ENCODE measurements at places on chromosomes 1 and 21.

DNA sequence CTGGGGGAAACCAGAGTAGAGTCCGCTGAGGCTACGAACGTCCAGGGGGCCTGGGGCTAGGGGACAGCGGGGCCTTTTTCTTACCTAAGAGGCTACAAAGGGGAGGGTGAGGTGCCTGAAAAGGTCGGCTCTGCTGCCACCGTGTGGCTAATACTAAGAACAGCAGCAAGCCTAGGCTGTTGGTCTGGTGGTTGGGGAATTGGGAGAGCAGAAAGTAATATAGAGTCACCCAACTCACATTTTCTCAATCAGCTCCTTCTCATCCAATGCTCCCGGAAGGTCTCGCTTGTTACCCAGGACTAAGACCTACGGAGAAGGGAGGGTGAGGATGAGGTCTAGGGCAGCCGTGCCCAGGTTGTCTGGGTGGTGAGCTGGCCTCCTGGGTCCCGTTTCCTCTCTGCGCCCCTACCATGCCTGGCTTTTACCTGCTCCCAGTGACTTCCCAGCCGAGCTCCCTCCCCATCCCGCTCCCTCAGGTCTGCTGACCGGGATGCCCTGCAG, 9.3 kb downstream of the ARL8A start:
- no peak overlapping the region for H3K4me3 ChIP-seq
- H3K27ac ChIP-seq, result no peak overlapping the region
- peaks cover 18% of the 10 kb centered on the region for H3K36me3 ChIP-seq
- H3K4me1 ChIP-seq, result no peaks in the 10 kb centered on the region

DNA sequence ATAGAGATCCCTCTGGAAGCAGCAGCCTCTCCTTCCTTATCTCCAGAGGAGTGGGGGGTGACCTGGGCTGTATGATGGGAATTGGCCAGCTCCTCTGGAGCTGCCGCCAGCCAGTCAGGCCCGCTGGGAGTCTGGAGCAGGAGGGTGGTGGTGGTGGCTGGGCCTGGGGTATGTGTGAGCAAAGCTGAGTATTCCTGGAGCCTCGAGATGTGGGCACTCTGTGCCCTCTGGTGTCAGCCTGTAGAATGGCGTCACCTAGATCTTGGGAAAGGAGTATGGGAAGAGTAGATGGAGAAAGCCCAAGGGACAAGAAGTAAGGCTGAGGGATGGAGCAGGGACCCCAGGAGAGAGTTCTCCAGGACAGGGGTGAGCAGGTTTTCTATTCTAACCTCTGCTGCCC, 16.0 kb downstream of the VANGL2 start:
- H3K27me3 ChIP-seq, result no peaks in the 10 kb centered on the region
- no peak overlapping the region for H3K4me3 ChIP-seq
- no peak overlapping the region for H3K27ac ChIP-seq
- DNase-seq, result no peak
- H3K36me3 ChIP-seq, result no peaks in the 10 kb centered on the region
- no peaks in the 10 kb centered on the region for H3K4me1 ChIP-seq

DNA sequence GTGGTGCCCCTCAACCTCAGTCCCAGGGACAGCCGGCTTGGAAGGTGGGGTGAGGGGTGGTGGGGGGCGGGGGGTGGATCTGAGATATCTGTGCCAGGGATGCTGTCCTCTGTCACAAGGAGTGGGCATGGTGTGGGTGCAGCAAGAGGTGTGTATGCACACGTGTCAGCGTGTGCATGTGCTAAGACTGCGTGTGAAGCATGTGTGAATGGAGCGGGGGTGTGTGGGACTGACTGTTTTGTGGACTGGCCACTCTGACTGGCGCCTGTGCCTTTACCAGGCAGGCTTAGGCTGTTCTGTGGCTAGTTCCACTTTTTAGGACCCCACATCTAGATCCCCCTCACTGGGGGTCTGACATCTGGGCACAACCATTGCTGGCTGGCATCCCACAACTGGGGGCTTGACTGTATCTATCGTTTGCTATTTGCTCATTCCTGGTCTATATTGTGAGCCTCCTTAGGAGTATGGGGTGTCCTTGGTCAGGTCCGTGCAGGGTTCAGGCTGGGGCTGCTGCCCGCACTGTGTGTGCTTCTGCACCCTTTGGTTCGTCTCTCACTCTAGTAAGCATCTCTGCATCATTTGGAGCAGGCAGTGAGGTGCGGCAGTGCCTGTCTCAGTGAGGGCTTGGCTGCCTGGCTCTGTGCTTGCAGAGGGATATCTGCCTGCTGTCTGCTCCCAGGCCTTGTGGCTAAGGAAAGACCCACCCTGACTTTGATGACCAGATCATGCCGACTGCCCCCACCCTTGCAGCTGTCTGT, 1.9 kb downstream of the AMPD2 start:
- H3K27ac ChIP-seq, result peak overlapping the region; percentile 91
- DNase-seq, result no peak
- no peaks in the 10 kb centered on the region for H3K27me3 ChIP-seq

DNA sequence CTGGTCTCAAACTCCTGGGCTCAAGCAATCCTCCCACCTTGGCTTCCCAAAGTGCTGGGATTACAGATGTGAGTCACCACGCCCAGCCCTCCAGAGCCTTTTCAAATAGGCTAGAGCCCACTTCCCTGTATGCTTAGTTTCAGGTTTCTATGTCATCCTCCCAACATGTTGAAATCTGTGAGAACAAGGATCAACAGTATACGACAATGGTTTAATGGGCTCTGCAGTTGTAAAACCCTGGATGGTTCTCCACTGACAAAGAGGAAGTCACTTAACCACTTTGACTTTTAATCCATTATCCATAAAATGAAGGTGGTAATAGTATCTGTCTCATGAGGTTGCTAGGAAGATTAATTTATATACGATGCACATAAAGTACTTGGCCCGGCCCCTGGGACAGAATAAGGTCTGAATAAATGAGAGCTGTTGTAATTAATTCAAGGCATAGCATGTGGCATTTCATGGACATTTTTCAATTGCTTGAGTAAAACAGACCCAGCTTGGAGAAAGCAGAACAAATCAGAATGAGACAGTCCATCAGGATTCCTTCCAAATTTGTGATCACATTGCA, 113.9 kb upstream of the ZNF648 start:
- no peak overlapping the region for H3K4me3 ChIP-seq
- no peaks in the 10 kb centered on the region for H3K27me3 ChIP-seq
- no peaks in the 10 kb centered on the region for H3K4me1 ChIP-seq
- no peaks in the 10 kb centered on the region for H3K36me3 ChIP-seq
- no peak overlapping the region for H3K27ac ChIP-seq

GRCh38 chr1:18581420-18581880, 49.2 kb upstream of the PAX7 start:
- H3K36me3 ChIP-seq, result no peaks in the 10 kb centered on the region
- no peaks in the 10 kb centered on the region for H3K4me1 ChIP-seq
- no peak overlapping the region for H3K27ac ChIP-seq

DNA sequence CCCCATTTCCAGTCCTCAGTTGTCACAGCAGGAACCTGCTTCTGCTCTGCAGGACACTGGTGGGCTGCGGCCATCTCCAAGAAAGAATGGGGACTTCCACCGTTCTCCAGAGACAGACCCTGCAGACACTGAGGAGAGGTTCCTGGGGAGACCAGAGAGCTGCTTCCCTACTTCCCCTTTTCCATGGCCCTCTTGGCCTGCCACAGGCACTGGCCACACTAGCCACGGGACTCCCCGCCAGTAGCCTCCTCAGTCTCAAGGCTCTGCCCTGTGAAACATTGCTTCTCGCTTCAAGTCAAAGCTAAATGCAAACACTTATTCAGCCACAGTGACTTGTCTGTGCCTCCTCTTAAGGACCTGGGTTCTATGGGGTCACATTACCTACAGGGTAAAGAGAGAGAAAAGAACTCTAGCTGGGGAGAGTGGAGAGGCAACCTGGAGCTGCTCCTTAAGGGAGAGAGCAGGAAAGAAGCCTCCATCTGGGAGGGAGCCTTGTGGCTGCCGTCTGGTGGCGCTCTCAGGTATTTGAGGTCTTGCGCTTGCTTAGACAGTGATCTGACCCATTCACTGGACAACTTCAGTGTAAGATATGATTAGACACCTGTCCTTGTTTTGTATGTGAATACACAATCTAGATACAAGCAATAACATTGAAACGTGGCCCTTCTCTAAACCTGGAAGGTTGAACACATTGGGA, 5.4 kb upstream of the SLAMF8 start:
- no peak overlapping the region for H3K4me3 ChIP-seq
- no peak overlapping the region for H3K27ac ChIP-seq
- DNase-seq, result no peak
- no peaks in the 10 kb centered on the region for H3K36me3 ChIP-seq

GRCh38 chr1:211326528-211327345, at the start of gene TRAF5:
TRAF5 (plus strand) TSS chr1:211326833; CDS start chr1:211353240, 26,407 bp downstream.
- H3K27ac ChIP-seq, result peak within 1 kb of the TSS; percentile 82
- H3K4me3 ChIP-seq, result peak within 1 kb of the TSS; percentile 79
- peaks cover 46% of the 10 kb centered on the region for H3K4me1 ChIP-seq

- peak; percentile 62 for DNase-seq
- no peak overlapping the region for H3K4me3 ChIP-seq
- no peak overlapping the region for H3K27ac ChIP-seq
- peaks cover under 1% of the 10 kb centered on the region for H3K36me3 ChIP-seq
These were observed 30.9 kb downstream of the SKI start for GRCh38 chr1:2258996-2259395.

- no peak for DNase-seq
- H3K27me3 ChIP-seq, result peaks cover 3% of the 10 kb centered on the region
- H3K4me3 ChIP-seq, result no peak overlapping the region
- no peaks in the 10 kb centered on the region for H3K36me3 ChIP-seq
- no peaks in the 10 kb centered on the region for H3K4me1 ChIP-seq
These were observed 105.8 kb downstream of the SLC16A1 start for GRCh38 chr1:112850034-112850757.

DNA sequence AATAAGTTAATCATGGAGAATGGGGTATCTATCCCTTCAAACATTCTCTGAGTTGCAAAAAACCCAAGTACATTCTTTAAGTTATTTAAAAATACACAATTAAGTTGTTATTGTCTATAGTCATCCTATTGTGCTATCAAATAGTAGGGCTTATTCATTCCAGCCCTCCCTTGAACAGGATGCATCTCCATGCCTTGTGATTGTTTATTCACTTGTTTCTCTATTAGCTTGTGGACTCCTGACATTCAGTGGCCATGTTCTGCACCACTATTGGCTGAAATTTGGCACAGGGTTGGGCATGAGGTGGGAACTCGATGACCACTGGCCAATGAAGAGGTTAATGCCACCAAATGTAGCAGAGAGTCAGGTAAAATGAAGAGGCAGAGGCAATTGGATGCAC, 272.8 kb downstream of the TNR start:
- no peaks in the 10 kb centered on the region for H3K4me1 ChIP-seq
- no peaks in the 10 kb centered on the region for H3K36me3 ChIP-seq
- peaks cover 3% of the 10 kb centered on the region for H3K27me3 ChIP-seq
- H3K4me3 ChIP-seq, result no peak overlapping the region
- no peak overlapping the region for H3K27ac ChIP-seq

DNA sequence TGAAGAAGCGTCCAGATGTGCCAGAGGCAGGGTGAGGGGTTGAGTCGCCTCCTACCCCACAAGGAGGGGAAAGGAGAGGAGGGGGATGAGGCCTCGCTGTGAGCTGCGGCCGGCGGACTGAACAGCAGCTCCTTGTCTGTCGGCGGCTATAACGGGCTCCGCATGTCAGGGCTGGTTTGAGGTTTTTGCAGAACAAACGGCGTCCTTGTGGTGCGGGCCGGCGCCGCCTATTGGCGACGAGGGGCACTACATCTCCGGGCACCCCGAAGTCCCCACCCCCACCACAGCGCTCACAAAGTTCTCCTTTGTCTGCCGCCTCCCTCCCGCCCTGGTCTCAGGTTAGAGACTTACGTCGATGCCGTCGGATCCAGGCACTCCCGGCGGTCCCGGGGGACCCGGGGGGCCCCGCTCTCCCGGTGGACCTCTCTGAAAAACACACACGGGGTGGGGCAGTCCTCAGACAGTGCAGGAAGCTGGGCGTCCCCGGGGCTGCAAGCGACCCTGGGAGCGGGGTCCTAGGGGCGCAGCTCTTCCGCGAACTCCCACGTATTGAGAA, 1.8 kb downstream of the COL9A2 start:
- peaks cover 19% of the 10 kb centered on the region for H3K4me1 ChIP-seq
- no peak overlapping the region for H3K27ac ChIP-seq
- no peaks in the 10 kb centered on the region for H3K36me3 ChIP-seq
- H3K27me3 ChIP-seq, result peaks cover 5% of the 10 kb centered on the region
- peak; percentile 76 for DNase-seq
- H3K4me3 ChIP-seq, result peak overlapping the region; percentile 80

DNA sequence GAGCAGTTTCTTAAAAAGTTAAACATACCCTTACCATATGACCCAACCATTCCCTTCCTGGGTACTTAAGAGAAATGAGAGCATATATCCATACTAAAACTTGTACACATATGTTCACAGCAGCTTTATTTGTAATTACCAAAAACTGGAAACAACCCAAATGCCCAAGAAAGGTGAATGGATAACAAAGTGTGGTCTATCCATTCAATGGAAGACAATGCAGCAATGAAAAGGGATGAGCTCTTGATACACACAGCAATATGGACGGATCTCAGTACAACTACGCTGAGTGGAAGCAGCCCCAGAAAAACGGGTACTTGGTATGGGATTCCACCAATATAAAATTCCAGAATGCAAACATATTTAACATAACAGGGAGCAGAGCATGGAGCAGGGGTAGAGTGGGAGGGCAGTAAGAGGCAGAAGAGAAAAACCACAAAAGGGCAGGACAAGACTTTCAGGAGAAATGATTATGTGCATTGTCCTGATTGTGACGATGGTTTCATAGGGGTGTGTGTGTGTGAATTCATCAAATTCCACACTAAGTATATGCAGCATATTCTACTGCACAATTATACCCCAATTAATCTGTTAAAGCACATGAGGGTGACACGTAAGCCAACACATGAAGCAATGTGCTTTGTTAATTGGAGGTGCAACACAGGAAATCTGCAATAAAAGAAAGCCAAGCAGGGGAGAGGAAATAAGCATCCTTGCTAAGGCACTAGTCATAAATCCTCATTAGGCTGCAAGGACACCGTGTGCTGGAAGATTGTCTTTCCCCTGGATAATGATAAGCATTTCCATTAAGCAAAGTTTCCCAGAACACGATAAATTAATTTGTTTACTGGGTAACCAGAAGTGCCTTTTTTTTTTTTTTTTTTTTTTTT, 113.1 kb upstream of the KRTAP19-8 start:
- no peak overlapping the region for H3K27ac ChIP-seq
- peaks cover 20% of the 10 kb centered on the region for H3K4me1 ChIP-seq
- no peak for DNase-seq
- no peaks in the 10 kb centered on the region for H3K36me3 ChIP-seq
- no peaks in the 10 kb centered on the region for H3K27me3 ChIP-seq
- no peak overlapping the region for H3K4me3 ChIP-seq

Measured in CD8-positive, alpha-beta memory T cell (primary cell).